Activated CD4-positive, CD25-positive, alpha-beta regulatory T cell treated with anti-CD3 and anti-CD28 coated beads, Interleukin-2, amount 50 U/mL, for 72 hours (primary cell): ENCODE measurements at places on chromosomes 12 and 14.

GRCh38 chr12:41507286-41507685 is 319.2 kb downstream of the PDZRN4 start:
- DNase-seq = no peak

- no peak for DNase-seq
Observed at GRCh38 chr12:118342090-118342489, 30.6 kb downstream of the TAOK3 start.

DNA sequence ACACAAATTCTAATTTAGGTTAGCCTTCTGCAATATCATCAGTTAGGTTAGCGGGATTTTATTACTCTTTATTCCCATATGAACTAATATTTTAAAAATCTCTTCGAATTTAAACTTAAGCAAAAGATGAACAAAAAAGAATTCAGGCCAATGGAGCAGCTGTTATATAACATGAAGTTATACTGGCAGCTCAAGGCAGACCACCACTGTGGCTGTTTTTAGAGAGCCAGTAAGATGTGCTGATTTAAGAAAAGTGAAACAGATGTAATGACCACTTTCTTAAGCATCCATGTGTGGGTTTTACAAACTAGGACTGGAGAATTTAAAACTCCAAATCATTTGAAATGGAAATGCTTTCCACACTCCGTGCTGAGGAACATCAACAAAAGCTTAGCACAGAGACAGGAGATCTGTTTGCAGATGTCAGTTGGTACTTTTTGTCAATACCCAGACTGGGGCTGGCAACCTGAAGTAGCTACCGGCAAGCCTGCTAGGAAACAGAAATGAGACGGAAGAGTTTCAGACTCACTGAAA is 164.9 kb downstream of the TTC7B start:
- DNase-seq = no peak

- no peak for DNase-seq
Observed at GRCh38 chr12:85632390-85632789, 203.8 kb downstream of the RASSF9 start.

- no peak for DNase-seq
Observed at GRCh38 chr12:110554184-110554583, 28.9 kb downstream of the PPTC7 start.

DNA sequence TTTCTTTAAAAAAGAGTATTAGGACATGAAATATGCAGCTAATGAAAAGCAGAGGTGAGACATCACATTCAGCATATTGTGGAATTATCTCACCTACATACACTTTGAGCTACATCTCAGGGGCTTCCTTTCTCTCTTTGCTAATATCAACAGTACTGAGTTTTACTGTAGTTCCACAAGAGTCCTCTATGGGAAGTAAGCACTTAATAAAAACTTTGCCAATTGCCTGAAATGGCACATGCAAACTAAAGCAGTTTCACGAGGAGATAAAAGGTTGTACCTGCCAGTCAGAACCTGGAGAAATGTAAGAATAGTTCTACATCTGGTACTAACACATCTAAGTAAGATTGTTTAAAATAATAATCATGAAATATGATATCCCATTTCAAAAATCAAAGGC is 73.5 kb upstream of the GPHB5 start:
- DNase-seq = no peak

GRCh38 chr12:116338064-116338846 is 60.8 kb upstream of the MED13L start:
- no peak for DNase-seq

DNA sequence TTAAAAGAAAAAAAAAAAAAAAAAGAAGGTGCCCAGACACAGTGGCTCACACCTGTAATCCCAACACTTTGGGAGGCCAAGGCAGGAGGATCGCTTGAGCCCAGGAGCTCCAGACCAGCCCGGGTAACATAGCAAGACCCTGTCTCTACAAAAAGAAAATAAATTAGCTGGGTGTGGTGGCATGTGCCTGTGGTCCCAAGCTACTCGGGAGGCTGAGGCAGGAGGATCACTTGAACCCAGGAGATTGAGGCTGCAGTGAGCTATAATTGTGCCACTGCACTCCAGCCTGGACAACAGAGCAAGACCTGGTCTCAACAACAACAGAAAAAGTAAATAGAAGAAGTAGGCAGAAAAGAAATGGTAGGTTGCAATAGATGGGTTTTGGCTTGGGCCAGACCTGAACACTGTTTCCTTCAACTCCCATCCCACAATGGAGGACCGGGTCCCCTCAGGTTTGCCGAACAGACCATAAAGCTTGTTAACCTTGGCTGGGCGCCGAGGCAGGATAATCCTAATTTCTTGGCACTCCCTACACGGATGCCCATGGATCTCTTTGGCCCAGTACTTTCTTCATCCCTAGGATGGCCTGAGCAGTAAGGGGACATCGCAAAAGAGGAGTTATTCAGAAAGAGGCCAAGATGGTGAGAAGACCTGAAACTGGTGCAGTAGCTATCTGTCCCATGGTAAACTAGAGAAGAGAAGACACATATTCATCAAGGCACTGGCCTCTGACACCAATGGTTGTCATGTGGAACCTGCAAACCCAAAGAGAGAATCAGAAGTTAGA is 165.5 kb upstream of the CCND2 start:
- no peak for DNase-seq

- no peak for DNase-seq
Observed at GRCh38 chr12:72365151-72365550, 93.0 kb downstream of the TRHDE start.

GRCh38 chr12:24088751-24089509 is 139.5 kb upstream of the SOX5 start:
- DNase-seq = no peak

GRCh38 chr12:54300732-54301427 is at the start of gene NFE2:
NFE2 (minus strand) TSS chr12:54301015; CDS start chr12:54295248, 5,767 bp downstream.
- no peak for DNase-seq

DNA sequence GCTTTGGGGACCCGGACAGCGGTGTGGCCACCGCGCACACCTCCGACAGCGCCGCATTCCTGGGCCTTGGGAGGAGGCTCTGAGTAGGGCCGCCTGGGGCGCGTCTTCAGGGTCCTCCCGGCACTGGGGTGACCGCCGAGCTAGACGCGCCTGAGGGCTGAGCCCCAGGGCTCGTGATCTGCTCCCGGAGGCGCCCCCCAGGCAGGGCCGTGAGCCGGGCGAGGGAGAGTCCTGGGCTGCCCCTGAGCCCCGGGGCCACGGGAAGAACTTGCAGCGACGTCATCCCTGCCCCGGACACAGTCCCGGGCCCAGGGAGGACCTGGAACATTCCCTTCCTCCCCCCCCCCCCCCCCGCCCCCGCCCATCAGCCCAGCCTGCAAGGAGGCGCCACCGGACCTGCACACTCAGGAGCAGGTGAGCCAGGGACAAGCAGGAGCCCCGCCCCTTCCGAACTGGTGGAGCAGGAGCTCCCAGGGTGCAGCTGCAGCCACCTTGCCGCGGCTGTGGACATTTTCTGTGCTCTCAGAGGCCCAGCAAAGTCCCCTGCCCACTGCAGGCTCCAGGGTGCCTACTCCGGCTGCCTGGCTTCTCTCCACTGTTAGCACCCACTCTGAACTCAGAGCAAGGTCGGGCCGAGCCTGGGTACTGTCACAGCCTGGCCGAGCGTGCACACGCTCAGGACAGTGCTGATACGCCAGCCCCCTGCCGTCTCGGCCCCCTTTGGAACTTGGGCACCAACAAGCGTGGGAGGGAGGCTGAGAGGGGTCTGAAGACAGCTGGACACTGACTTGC is 50.7 kb downstream of the A2M start:
- DNase-seq = peak; percentile 41

GRCh38 chr14:68780358-68781160 is 12.3 kb downstream of the ZFP36L1 start:
- DNase-seq = no peak

DNA sequence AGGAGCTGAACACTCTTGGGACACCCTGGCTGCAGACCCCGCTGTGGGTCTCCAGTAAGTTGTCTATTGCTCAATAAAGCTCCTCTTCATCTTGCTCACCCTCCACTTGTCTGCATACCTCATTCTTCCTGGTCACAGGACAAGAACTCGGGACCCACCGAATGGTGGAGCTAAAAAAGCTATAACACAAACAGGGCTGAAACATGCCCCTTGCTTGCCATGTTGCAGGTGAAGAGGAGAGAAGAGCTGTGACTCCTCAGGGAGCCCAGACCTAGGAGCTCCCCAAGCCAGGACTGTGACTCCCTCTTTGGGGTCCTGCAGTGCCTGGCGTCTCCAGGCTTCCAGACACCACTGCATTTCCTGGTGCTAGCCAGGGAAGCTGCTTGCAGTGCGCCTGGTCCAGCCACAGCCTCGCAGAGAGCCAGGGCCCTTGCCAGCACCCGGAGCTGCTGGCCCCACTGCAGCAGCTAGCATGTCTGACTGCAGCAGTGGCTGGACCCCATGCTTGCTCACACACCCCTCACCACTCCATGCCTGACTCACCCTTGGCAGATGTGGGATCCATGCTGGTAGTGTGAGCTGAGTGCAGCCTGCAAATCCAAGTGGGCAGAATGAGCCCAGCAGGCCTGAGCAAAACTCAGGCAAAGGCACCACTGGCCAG is 37.1 kb upstream of the OR5AU1 start:
- no peak for DNase-seq

GRCh38 chr12:74515849-74516248 is 21.8 kb upstream of the ATXN7L3B start:
- DNase-seq = no peak
